MV-4-11 (cell line): ENCODE measurements at places on chromosomes 2 and 18.

DNA sequence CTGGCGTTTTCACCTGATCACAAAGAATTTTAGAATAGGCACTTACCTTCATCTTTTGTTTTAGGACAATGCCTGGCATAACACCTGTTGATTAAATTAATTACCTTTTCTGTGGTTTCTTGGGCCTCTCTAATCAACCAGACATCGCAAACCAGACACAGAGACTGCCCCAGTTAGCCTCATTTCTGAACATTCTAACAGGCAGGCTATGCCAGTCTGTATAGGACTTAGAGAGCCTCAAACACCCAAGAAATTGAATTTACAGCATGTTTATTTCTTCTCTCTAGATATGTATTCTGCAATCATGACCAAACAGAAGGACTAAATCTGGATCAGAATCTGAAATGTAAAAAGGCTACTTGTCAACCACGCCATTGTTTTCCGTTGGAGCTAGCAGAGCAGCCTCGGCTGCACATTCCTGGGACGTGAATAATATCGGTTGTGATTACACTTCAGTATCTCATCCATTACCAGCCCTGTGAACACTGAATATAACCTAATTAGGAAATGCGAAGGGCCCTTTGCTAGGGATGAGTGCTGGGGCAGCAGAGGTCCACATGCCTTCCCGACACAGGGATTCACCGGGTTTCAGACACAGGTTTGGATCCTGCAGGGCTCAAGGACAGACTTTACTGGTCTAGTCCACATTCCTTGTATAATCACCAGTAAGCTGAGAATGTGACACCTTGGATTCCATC lies 17.5 kb upstream of the CDC42EP3 start:
- no peak for DNase-seq

DNA sequence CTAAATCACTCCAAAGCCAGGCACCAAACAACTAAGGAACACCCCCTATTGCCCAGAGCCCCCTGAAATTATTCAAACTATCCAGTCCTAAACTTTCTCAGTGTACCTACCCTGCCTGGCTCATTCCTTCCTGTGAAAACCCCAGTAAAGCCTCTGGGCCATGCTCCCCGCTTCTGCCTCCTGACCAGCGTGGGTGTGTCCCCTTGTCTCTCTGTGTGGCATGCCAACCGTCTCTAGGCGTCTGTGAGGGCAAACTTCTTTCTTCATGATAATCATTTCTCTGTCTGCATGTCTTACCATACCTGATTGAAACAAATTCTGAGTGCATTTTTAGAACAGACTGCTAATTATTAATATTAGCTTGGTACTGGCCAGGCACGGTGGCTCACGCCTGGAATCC lies 109.0 kb upstream of the MSH2 start:
- no peak for DNase-seq

- no peak for DNase-seq
These were observed 1.2 kb downstream of the TCF7L1 start for GRCh38 chr2:85134255-85134895.

- DNase-seq, result no peak
These were observed 15.1 kb downstream of the IWS1 start for GRCh38 chr2:127511090-127511695.

- DNase-seq, result no peak
These were observed 157.0 kb downstream of the ERBB4 start for GRCh38 chr2:212381428-212382102.

GRCh38 chr18:77096936-77097886 lies 35.4 kb downstream of the MBP start:
- DNase-seq, result no peak

DNA sequence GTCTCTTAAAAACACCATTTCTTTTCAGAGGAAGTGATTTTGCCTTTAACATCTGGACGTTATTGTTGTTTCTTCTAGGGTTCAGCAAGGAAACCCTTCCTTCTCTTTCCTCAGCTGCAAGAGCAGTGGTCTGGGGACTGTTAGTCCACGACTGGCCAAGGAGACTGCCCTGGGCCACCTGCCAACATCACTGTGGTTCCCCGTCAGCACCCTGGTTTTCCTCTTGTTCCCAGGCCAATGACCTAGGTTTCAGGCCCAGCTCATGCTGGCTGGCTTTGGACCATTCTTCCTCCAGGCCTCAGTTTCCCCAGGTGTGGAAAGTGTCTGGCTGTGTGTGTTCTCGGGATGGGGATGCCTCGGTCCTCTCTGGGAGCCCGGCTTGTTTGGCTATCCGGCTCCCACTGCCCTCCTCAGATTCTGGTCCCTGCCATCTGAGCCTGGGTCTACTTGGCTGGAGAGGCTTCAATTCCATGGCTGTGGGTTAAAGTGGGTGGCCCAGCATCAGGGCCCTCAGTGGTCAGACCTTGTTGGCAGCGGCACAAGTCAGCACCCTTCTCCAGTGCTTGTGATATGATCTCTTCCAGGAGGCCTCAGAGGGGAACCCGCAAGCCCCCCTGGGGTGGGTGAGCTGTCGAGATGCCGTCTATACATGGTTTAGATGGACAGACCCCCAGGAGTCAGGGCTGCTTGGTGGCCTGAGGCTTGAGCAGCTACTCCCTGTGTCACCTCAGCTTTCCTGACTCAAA lies 234.3 kb upstream of the HS6ST1 start:
- no peak for DNase-seq

GRCh38 chr2:181124497-181124896 lies 144.1 kb downstream of the UBE2E3 start:
- peak; percentile 42 for DNase-seq
